Osteocyte (in vitro differentiated cells): ENCODE measurements at places on chromosomes 12 and 14.

DNA sequence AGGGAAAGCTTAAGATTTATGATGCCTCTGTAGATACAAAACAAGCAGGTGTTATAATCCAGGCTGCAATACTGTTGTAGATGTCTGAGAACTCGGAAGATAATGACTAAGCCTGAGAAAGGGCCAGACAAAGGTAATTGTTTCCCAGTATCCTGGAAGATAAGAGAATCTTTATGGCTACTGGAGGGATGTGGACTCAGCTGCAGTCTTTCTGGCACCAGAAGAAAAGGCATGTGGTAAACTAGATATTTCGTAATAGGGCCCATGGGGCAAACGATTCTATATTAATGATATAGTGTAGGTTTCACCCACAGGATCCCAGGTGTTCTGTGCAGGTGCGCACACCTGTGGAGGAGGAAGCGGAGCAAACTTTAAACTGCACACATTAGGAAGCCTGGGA is 9.2 kb upstream of the APOLD1 start:
- DNase-seq: no peak

DNA sequence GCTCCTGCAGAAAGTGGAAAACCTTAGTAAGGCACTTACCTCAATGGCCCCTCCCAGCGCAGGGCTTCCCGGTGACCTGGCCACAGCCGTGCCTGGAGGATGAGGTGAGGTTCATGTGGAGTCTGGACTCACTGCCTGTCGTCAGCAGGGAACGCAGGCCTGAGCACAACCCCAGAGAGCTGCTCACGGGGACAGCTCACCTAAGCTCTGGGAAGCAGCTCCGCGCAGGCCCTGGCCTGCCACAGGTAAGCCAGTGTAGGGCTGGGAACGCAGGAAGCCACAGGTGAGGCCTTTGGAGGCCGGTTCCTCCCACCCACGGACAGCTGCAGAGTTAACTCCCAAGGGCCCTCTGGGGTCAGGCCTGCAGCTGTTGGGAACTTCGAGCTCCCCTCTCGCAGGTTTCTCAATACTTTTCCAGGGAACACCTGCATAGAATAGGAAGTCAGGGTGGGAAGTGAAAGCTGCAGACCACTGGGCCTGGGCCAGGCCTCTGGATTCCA is 32.7 kb downstream of the ANAPC7 start:
- no peak for DNase-seq

- no peak for DNase-seq
Observed at GRCh38 chr12:93419388-93420034, 22.2 kb downstream of the UBE2N start.

GRCh38 chr14:60151715-60152114 is 13.5 kb downstream of the DHRS7 start:
- no peak for DNase-seq

GRCh38 chr12:54296393-54297099 is 4.3 kb downstream of the NFE2 start:
- no peak for DNase-seq

DNA sequence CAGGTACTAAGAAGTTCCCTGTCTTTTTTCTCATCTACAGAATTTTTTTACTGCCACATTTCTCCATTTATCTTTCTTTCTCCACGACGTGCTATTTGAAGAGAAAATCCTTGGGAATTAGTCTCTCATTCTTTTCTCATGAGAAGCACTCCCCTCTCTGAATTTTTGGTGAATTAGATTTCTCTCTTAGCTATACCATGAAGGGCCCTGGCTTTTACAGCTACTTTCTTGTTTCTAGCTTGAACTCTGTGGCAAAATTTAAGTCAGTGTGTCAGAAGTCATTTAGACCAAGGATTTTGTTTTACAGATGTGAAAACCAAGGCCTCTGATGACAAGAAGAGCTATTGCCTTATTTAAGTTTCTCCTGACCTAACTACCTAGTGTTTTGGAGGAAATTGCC is 213.1 kb downstream of the AEBP2 start:
- no peak for DNase-seq

DNA sequence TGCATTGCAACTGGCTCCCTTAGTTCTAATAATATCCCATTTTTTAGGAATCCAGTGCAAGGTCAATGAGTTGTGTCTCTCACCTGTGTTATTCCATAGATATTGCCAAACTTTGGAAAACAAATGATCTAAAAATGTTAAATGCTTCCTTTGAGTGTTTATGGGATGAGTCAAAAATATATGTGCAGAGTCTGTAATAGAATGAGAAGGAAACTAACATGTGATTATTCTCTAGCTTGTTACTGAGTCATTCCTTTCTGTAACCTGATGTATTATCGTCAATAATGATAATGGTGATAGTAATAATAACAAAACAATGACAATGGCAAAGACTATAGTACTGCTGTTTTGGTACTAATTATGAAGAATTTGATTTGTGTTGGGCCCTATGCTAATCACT is 11.5 kb downstream of the ACSS3 start:
- no peak for DNase-seq

GRCh38 chr14:64715146-64715627 is 11.0 kb downstream of the PLEKHG3 start:
- DNase-seq: no peak

GRCh38 chr12:78028426-78028825 is 197.7 kb downstream of the NAV3 start:
- DNase-seq: no peak

DNA sequence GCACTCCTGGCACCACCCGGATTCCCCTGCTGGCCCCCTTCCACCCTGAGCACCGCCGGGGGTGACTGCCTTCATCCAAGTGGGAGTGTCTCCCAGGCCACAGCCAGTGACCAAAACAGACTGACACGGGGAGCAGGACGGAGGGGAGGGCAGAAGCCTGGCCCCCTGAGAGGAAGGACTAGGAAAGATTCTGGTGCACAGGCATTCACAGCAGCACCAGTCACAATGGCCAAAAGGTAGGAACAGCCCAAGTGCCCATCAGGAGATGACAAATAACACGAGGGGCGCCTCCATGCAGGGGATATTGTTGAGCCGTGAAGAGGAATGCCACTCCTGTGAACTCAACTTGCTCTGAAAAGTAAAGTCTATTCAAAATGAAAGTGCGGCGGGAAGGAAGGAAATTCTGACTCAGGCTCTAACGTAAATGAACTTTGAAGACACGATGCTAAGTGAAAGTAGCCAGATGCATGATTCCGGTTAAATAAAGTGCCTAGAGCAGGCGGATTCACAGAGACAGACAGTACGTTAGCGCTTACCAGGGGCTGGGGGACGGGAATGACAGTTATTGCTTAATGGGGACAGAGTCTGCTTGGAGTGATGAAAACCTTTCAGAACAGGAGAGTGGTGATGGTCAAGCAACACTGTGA is 146.1 kb upstream of the NCOR2 start:
- DNase-seq: no peak

DNA sequence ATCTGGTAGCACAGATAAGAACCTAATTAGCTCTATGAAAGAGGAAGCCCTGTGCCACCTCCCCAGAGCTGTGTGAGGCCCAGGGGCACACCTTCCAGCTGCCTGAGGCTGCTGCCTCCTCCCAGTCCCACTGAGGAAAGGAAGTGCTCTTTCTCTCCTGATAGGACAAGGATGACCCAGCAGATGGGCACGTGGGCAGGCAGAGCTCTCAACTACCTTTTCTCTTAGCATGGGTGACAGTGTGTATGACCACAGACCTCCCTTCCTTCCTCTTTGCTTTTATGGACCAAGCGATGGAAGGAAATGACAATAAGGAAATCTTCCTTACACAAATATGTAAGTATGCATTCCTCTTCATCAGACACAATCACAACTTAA is 127.6 kb upstream of the AMIGO2 start:
- DNase-seq: no peak

GRCh38 chr14:39087493-39087892 is 15.5 kb downstream of the SEC23A start:
- DNase-seq: no peak

DNA sequence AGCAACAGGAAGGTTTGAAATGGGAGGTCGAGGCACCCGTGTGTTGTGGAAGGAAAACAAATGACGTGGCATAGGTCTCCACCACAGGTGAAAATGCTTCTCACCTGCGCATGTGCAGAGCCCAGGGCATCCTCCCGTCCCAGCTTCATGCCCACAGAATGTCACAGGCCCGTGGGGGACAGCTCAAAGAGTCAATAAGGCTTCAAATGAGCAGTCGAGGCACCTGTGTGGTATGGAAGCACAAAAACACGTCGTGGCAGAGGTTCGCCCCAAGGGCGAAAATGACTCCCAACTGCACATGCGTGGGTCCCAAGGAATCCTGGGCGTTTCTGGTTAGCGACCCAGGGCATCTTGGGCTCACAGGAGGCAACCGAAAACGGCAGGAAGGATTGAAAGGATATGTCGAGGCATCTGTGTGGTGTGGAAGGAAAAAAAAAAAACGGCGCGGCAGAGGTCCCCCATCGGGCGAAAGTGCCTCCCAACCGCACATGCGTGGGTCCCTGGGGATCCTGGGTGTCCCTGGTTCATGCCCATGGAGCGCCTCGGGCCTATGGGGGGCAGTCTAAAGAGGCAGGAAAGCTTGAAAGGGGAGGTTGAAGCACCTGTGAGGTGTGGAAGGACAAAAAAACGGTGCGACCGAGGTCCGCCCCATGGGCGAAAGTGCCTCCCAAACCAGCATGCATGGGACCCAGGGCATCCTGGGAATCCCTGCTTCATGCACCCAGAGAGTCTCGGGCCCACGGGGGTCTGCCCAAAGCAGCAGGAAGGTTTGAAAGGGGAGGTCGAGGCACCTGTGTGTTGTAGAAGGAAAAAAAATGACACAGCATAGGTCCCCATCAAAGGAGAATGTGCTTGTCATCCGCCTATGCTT is 578.5 kb downstream of the ALG10 start:
- DNase-seq: no peak

DNA sequence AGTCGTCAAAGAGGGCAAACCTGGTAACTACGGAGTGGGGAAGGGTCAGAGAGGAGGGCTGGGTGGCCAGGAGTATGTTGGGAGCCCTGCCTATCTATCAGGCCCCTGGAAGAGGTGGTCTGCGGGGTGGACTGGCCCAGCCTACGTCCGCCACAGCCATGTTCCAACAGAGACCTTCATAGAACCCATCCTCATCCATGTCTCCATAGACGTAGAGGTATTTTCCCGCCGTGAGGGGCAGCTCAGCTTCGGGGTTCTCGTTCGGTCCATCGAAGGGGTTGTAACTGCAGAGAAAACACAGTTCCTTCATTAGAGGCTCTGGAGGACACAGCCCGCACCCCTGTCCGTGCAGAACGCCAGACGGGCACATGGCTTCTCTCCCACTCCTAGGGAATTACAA is 107.3 kb downstream of the PIWIL1 start:
- no peak for DNase-seq

DNA sequence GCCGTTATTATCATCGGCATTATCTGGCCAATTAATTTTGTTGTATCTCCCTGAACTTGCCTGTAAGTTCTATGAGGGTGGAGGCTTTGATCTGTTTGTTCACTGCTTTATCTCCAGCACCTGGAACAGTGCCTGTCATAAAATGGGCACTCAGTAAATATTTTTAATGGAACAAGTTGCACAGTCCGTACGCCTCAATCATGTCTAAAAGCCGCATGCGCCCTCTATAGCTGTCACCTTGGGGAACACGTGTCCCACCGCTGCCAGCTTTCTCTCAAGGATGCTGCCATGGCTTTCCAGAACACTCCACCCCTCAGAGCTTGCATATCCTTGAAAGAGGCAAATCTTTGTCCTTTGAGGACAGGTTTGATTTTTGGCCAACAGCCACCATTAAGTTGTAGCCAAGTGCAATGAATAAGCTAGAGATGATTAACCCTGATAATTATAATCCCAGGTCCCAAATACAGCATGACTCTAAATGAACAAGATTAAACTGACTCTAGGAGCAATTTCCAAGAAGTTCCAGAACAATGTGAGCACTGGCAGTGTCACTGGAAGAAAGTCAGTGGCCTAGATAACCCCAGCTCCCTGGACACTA is 55.1 kb downstream of the ERH start:
- DNase-seq: no peak

DNA sequence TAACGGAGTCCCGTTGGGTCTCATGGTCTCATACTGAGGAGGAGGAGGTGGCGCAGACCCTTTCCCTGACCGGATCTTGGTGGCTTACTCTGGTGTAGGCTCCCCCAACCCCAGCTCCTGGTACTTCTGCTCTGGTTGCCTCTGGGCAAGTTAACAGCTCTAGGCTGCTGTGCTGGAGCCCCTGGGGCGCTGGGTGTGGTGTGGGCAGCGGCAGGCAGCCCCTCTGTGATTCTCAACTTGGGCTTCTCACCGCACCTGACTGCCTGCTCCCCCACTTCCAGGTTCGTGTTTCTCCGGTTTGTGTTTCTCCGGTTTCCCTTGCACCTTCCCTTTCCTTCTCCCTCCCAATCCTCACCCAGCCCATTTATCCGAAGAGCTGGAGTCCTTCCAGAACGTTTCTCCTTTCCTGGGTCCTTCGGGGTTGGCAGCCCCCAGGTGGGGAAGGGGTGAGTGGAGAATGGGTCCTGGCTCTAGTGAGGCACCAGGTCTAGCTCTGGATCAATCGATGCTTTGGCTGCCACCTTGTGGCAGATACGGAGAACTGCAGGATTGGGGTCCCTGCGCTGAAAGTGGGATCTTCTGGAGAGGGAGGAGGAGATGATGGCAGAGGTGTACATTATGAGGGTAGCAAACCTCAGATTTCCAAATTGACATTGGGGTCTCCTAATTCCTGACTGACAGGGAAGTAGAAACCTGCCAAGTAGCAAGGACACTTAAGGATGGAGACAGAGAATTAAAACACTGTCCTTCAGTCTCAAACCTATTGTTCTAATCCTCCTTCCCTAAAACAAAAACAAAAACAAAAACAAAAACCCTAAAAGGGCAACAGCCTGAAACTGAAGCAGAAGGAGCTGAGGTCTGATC is 8.3 kb downstream of the CISTR start:
- no peak for DNase-seq

- no peak for DNase-seq
Observed at GRCh38 chr14:78840898-78841297, 670.7 kb downstream of the NRXN3 start.

GRCh38 chr12:79546466-79547043 is 144.2 kb downstream of the PAWR start:
- DNase-seq: no peak

DNA sequence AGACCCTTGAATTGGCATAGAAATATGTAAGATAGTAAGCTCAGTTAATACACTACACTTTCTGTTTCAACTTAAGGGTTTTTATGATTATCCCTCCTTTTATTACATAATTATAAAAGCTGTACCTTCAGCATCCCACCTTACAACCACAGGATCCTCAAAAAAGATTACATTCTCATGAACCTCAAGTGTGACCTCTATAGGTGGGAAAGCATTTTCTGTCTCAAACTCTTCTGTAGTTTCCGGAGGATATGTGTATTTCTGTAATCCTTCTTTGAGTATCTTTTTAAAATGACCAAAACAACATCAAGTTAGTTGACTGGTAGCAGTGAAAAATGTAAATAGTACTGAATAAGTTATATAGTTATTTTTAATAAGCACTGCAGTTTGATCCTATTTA is 75.9 kb downstream of the DNAI7 start:
- DNase-seq: no peak

DNA sequence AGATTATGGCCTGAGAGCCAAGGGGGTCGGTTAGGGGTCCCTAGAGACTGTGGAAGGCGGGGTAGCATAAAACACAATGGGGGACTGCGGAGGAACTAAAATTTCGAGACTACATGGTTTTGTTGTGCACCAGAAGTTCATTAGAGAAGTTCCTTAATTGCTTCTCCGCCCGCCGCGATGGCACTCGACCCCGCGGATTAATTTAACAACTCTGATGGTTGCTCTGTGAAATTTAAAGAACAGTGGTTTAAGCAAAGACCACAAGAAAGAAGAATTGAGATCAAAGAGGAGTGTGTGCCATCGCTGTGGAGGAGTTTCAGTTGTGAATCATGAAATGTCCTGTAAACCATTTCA is 1.4 kb upstream of the CCDC88C start:
- DNase-seq: no peak

GRCh38 chr12:108442067-108442466 is 73.0 kb upstream of the FICD start:
- DNase-seq: no peak

- no peak for DNase-seq
Observed at GRCh38 chr12:124184456-124184855, 110.4 kb upstream of the RFLNA start.
